ENCODE measurements at places on chromosomes 16 and 17. TPM values are rescaled to one million over a fixed set of nuclear protein-coding genes. Genes with fewer than 3 reads are reported as not detected.

The SHISA6 gene
- not detected for total RNA-seq

The KCNG4 gene
- total RNA-seq: not detected

The HOXB3 gene
- total RNA-seq: 1.4 TPM

The TMC7 gene
- 1.8 TPM for total RNA-seq

The BAHCC1 gene
- 7.1 TPM for total RNA-seq

The ZDHHC1 gene
- total RNA-seq: 5.3 TPM

The CDH15 gene
- total RNA-seq: not detected

The SLC16A6 gene
- total RNA-seq: 2.5 TPM

The TEDC2 gene
- 19.5 TPM for total RNA-seq

The ALOX12B gene
- total RNA-seq: 3.5 TPM

All from airway epithelial cell (primary cell).